ENCODE measurements at places on chromosomes 1 and 21. TPM values are rescaled to one million over a fixed set of nuclear protein-coding genes. Genes with fewer than 3 reads are reported as not detected.
A peak's percentile ranks its signal among the peaks of the same experiment; 100 is the strongest.

GRCh38 chr1:41768583-41768982 is 150.1 kb downstream of the HIVEP3 start:
- no peak for DNase-seq

DNA sequence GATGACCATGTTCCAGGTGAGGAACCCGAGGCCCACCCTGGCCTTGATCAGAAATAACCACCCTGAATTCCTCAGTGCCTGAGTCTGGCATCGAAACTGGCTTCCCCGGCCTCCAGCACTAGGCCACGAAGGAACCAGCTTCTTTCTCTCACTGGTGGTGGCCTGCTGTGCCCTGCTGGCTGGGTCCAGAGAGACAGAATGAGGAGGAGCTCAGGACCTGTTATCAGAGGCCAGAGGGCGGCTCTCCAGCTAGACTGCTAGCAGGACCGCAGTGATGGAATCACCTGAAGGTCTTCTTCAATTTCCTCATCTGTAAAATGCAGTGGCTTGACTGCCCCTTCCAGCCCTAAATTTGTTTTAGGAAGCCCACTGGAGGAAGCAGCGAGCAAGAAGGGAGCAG is 20.5 kb downstream of the ROR1 start:
- no peak for DNase-seq

DNA sequence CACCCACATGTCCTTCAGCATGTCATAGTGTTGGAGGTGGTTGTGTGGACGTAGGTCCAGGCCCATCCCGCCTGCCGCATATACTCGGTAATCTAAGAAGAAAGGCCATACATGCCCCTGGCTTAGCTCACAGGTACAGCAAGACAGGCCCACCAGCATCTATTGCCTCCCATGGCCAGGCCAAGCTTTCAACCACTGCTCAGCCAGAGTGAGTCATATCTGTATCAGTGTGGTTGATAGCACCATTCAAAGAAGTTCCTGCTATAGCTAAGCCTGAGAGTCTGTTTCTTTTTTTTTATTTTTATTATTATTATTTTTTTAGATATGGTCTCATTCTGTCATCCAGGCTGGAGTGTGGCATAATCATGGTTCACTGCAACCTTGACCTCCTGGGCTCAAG is 17.0 kb downstream of the KLHDC8A start:
- no peak for DNase-seq

GRCh38 chr21:40054403-40054802 is 187.2 kb downstream of the PCP4 start:
- peak; percentile 73 for DNase-seq

Gene HRNR
- 0.08 TPM for polyA plus RNA-seq

DNA sequence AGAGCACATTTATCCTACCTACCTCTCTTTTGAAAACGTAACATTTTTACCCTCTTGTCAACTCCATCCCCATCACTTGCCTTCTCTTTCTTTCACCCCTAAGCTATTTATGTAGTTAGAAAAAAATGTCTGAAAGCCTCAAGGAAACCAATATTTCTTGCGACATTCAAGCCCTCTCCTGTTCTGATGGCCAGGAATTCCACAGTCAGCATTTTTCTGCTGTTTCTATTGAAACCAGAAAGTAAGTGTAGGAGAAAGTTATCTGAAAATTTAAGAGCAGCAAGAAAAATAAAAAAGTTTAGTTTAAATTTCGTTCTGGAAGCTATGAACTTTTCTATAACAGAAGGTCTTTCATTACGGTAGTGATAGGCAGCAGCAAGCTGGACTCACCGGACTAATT is 247.6 kb upstream of the PBX1 start:
- DNase-seq: no peak

DNA sequence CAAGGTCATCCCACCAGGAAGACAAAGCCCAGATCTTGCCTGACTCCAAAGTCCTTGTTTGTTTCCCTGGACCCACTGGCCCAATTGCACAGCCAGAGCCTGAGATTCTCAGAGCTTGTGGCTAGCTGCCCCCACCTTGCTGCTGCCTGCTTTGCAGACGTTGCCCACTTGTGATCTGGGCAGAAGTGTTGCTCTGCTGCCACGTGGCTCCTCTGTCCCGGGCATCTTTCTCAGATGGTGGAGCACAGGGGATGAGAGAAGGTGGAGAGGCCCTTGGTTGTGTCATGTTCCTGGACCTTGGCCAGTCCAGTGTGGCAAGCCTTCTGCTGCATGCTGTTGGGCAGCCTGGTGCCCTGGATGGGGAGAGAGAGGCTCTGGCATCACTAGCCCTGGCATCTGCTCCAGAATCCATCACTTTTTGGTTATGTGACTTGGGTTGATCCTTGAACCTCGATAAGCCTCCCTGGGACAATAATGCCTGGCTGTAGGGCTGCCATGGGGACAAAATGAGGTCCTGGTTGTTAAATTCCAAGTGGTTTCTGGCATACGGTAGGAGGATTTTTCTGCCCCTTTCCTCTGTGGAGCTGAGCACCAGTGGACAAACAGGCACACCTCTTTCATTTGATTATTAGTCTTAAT is 1.5 kb upstream of the NR0B2 start:
- DNase-seq: no peak

DNA sequence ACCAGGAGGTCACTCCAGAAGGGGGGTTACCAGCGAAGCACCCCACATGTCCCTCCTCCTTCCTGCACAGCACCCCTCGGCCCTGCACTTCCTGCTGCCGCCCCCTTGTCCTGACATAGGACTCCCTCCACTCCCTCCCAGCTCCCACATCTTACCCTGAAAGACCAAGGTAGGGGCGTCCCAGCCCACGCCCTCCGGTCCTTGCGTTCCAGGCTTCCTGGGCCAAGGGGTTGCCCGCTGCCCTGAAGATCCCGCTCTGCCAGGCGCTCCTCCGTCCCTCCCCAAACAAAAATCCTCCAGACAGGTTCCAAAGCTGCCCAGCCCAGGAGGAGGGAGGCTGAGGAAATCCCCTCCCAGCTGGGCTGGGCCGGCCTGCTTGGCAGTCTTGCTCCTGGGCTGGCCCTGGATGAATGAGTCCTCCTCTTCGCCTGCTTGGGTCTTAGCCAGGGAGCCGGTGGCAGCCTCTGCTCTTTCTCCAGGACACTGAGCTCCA is at the start of gene RHBDL2:
Gene RHBDL2 (minus strand): TSS at position 304 of the 493 bp plus-strand sequence. CDS start 22,618 bp downstream, outside the sequence.
- peak; percentile 31 for DNase-seq

DNA sequence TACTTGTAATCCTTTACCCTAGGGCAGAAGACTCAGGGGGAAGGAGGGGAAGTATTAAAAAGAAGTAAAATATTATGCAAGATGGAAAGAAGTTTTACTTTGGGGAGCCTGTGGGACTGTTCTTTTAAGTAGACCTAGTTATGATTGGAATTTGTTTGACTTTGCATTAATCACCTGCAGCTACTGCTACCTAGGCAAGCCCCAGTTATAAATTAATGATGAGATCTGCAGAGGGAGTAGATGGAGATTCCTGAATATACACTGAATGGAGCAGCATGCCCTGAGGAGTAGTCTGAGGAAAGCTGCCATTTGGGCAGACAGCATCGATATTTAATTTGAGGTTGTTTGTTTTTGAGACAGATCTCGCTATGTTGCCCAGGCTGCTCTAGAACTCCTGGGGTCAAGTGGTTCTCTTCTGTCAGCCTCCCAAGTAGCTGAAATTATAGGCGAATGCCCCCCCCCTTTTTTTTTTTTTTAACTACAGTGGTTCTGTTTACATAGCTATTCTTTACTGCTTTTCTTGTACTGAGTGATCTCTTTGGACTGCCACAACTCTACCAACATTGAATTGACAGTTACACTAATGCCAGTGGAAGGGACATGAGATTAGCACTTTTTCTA is 81.4 kb upstream of the SERTAD4 start:
- no peak for DNase-seq

Gene STRIP1
- 50.5 TPM for polyA plus RNA-seq

Gene OR6N1
- polyA plus RNA-seq: not detected

Gene LCE2A
- not detected for polyA plus RNA-seq

Gene PLXNA2
- polyA plus RNA-seq: 30.1 TPM

DNA sequence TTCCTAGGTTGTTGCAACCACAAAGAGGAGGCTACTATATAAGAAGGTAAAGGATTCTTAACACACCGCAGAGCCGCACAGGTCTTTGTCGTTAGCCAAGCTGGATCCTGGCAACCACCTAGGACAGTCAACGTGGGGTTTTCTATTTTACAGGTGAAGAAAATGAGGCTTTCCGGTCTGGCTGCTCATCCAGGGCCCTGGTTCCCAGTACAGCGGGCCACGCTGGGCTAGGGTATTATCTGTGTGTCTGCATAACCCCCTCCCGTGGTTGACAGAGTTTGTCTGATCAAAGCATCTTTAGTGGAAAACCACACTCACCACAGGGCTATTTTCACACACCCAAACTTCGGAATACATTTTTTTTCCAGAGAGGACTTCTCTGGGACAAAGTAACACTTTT is 39.0 kb upstream of the PDE9A start:
- DNase-seq: no peak

DNA sequence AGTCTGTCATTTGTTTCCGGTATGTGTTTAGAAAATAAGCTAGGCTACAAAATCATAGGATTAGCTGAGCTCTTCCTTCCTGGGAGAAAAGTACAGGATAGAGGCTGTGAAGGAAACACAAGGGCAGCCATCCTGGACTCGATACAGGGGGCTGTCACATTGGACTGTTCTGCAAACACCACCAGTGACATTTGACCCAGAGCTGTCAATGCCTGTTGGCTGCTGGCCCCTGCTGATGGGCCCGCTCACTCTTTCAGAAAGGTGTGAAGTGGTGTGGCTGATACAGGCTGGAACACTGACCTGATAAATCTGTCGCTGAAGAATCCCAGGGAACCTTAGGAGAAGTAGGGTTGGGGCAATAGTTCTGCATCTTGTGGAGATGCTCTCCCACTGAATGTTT is 183.1 kb downstream of the RHOU start:
- no peak for DNase-seq

GRCh38 chr1:150194381-150195031 is 41.4 kb downstream of the ANP32E start:
- no peak for DNase-seq

- no peak for DNase-seq
These were observed 4.1 kb upstream of the PTPN7 start for GRCh38 chr1:202164271-202165037.

- DNase-seq: no peak
These were observed 481.6 kb downstream of the PLPP3 start for GRCh38 chr1:56097713-56098112.

DNA sequence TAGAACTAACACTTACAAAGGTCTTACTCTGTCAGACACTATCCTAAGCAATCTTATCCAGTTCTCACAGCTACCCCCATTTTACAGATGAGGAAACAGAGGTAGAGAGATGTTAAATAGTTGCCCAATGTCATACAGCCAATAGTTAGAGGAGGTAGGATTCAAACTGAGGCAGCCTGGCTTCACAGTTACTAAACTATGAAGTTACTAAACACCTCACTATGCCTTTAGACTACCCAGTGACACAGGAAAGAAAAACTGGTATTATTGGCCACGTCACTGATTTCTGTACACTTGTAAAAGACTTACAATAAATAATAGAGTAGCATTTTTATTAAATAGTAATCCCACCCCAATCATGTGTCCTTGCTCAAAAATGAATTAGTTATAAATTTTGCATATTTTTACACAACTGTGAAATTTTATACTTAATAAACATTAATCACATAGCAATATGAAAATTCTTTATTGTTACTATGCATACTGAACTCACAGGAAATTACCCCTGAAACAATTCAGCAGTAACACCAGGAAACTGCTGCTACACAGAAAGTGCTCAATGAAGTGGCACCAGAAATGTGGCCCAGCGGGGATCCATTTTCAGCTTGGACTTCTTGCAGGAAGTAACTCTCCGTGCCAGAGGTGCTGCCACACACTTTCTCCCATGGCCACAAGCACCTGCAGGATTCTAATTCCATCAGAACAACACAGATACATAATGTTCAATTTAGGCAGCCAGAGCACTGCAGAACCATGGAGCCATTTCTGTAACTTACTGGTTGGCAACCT is 69.4 kb downstream of the VAV3 start:
- no peak for DNase-seq

- no peak for DNase-seq
These were observed 23.0 kb downstream of the GIPC2 start for GRCh38 chr1:78068681-78069283.

GRCh38 chr1:187244623-187245022 is 415.9 kb downstream of the PLA2G4A start:
- no peak for DNase-seq

Gene CDC7
- polyA plus RNA-seq: 26.3 TPM

Gene GCSAML
- 0.23 TPM for polyA plus RNA-seq

Gene SPATA1
- polyA plus RNA-seq: 2.3 TPM

Gene NMNAT1
- polyA plus RNA-seq: 14.1 TPM

- no peak for DNase-seq
These were observed 49.1 kb upstream of the CTPS1 start for GRCh38 chr1:40930174-40930964.

DNA sequence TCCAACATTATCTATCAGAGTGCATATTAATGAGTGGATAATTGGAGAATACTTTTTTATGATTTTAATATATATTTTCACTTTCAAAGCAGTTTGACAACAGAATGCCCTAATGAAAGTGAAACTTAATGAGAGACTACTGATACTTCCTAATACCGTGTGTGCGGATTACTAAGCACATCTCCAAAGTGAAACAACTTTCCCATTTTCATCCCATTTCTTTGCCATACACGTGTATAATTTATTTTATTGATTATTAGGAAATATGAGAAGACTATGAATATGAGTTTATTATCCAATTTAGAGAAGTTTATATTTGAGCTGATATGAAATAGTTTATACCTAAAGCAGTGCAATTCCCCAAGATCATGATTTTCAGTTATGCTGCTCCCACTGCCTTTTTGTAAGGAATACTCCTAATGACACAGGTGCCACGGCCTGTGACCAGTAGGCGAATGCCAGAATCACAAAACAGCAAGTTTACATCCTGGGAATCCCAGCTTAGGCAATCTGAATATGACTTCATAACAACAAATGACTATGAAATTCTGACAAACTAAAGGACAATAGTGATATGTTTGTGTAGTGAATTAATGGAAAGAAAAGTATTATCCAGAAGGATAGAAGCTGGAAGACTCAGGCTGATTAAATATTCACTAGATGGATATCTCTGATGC is 202.9 kb downstream of the NCAM2 start:
- no peak for DNase-seq

Gene DCST1
- polyA plus RNA-seq: 0.34 TPM

DNA sequence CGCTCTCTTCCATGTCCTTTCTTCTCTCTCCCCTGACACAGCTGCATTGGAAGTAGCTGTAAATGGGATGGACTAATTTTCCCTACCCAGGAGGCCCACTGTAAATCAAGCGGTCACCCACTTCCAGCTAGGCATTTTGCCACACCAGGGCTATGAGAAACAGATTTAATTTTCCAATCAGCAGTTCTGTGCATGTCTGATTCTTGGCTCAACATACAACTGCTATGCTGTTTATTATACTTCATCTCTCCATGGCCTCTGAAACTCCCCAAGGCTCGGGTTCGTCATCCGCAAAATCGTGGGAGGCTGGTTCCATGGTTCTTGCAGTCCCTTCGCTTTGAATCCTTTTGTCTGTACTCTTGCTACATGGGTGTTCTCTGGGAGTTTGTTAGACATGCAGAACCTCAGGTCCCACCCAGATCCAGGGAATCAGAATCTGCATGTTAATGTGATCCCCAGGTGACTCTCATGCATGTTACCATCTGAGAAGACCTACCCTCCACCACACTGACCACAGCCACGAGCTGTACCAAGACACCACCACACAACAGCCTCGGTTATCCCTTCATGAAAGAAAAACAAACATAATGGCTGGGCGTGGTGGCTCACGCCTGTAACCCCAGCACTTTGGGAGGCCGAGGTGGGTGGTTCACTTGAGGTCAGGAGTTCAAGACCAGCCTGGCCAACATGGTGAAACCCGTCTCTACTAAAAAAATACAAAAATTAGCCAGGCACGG is 190.5 kb downstream of the GABPA start:
- DNase-seq: no peak

- DNase-seq: no peak
These were observed 103.8 kb downstream of the SPATA17 start for GRCh38 chr1:217734973-217735372.

- DNase-seq: no peak
These were observed 17.0 kb downstream of the COQ8A start for GRCh38 chr1:226956942-226957713.

Measured in right lung (tissue), 10 donors.